Fibroblast of lung (primary cell): ENCODE measurements at places on chromosomes 4 and X.
A peak's percentile ranks its signal among the peaks of the same experiment; 100 is the strongest.

DNA sequence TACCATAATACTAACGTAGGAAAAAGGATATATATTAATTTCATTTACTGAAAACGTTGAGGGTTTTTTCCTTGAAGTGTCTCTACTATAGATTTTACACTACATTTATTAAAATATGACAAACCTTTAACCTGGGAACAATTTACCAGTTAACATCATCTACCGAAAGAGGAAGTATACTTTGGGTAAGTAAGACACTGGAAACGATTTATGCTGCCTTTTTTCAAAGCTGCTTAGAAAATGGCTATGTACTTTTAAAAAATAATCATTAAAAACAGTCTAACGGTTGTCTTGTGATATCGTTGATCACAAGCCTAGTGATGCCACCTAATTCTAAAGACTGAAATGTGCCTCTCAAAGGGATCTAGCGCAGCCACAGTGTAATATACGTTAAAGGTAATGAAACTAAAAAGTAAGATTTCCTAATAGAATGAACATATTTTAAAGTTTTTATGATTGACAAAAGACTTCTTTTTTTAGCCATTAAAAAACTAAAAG is 50.4 kb downstream of the STX18 start:
- no peaks in the 10 kb centered on the region for H3K27me3 ChIP-seq
- H3K27ac ChIP-seq: peak overlapping the region; percentile 27

DNA sequence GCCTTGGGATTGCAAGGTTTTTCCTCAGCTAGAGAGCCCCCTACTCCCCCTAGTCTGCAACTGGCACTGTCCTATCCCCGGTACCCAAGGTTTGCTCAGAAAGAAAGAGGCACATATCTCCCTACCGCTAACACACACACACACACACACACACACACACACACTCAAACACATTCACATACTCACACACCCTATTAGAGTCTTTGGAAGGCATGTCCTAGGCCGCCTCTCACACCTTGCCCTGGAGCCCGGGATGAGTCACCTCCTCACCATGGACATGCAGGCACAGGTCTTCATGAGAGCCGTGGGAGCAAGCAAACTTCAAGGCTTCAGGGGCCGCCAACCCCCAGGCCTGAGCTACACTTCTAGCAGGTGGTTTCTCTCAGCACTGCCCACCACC is 49.2 kb downstream of the PJA1 start:
- H3K27ac ChIP-seq: no peak overlapping the region
- no peaks in the 10 kb centered on the region for H3K4me1 ChIP-seq
- no peaks in the 10 kb centered on the region for H3K36me3 ChIP-seq
- DNase-seq: no peak

GRCh38 chr4:36244257-36245082 is at the start of gene ARAP2:
TSS of gene ARAP2 (minus strand) at chr4:36244514. CDS start at chr4:36229486, 15,028 bp downstream.
- no peak within 1 kb of the TSS for H3K27ac ChIP-seq
- H3K4me3 ChIP-seq: no peak within 1 kb of the TSS
- DNase-seq: peak; percentile 12
- H3K27me3 ChIP-seq: no peaks in the 10 kb centered on the region

DNA sequence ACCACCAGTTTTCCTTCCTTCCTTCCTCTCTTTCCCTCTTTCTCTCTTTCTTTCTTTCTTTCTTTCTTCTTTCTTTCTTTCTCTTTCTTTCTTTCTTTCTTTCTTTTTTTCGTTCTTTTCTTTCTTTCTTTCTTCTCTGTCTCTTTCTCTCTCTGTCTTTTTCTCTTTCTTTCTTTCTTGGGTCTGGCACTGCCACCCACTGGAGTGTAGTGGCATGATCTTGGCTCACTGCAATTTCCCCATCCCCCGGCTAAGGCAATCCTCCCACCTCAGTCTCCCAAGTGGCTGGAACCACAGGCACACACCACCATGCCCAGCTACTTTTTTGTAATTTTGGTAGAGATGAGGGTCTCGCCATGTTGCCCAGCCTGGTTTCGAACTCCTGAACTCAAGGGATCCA is 51.6 kb upstream of the NHS start:
- H3K27ac ChIP-seq: no peak overlapping the region
- H3K4me1 ChIP-seq: no peaks in the 10 kb centered on the region
- DNase-seq: no peak
- no peaks in the 10 kb centered on the region for H3K36me3 ChIP-seq
- H3K27me3 ChIP-seq: no peaks in the 10 kb centered on the region

DNA sequence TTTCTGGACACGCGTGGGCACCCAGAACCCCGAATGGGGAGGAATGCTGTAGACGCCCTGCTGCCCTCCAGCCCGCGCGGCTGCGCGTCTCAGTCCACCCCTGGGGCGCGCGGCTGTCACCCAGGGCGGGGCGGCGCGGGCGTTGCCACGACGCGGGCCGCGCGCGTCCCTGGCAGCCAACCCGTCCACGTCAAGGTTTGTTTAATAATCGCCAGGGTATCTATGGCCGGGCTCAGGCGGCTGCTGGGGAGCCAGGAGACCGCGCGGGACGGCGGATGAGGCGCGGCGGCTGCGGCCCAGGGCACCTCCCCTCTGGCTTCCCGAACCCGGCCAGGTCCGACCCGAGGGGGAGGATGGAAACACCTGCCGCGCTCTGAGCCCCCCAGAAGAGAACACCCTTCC is at the start of gene SPATA18:
Gene SPATA18, plus strand, starts transcription at position 92 of the 402 bp plus-strand sequence. CDS start 401 bp downstream, outside the sequence.
- H3K36me3 ChIP-seq: no peaks in the 10 kb centered on the region
- no peaks in the 10 kb centered on the region for H3K4me1 ChIP-seq
- H3K4me3 ChIP-seq: peak within 1 kb of the TSS; percentile 77
- H3K27ac ChIP-seq: peak within 1 kb of the TSS; percentile 70
- peak; percentile 41 for DNase-seq

DNA sequence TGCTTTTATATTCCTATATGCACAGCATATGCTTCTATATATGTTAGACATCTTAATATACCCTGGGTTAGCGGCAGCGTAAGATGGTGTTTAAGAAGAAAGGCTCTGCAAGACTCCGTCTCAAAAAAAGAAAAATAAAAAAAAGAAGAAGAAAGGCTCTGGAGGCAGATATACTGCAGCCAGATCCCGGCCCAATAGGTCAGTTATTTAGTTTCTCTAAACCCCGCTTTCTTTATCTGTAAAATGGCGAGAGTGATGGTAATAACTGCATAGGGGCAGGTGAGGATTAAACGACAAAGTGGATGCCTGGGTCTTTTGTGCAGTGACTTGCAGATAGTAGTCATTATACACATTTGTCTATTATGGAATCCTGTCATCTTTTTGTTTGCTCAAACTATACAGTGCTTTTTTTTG is 115.2 kb downstream of the NAA11 start:
- H3K27me3 ChIP-seq: no peaks in the 10 kb centered on the region
- H3K36me3 ChIP-seq: no peaks in the 10 kb centered on the region
- no peak overlapping the region for H3K4me3 ChIP-seq

DNA sequence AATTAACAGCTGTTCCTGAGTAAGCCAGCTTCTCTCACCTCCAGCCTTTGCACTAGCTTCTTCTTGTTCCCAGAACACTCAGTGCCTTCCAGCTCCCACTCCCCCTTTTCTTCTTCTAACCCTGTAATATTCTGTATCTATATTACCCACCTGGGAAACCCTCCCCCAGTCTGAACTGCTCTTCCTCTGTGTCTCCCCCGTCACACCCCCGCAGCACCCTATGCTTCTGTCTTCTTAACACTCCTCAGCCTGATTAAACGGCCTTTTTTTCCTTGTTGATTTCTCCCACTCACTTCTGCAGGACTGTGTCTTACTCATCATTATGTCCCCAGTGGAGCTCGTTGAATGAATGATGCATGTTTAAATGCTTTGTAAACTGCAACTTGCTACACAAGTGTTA is 9.0 kb upstream of the LONRF3 start:
- H3K4me1 ChIP-seq: no peaks in the 10 kb centered on the region
- no peaks in the 10 kb centered on the region for H3K36me3 ChIP-seq
- no peaks in the 10 kb centered on the region for H3K27me3 ChIP-seq
- H3K4me3 ChIP-seq: no peak overlapping the region

DNA sequence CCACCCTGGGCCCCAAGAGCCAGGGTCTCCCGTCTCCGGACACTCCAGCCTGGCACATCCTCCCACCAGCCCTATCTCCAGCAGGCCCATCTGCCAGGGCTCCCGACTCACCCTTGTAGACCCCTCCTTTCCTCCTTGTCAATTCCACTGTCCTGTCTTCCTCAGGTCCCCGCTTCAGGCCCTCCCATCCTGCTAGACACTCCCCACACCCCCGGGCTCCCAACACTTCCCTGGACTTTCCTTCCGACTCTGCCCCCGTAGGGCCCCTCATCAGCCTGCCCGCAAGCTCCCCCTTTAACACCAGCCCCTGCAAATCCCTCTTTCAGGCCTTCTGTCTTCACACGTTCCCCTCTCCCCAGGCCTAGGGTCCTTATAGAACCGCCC is 1.1 kb downstream of the PRAF2 start:
- no peak overlapping the region for H3K27ac ChIP-seq
- DNase-seq: no peak
- H3K4me3 ChIP-seq: peak overlapping the region; percentile 76
- H3K4me1 ChIP-seq: no peaks in the 10 kb centered on the region
- no peaks in the 10 kb centered on the region for H3K27me3 ChIP-seq

- H3K4me3 ChIP-seq: no peak overlapping the region
- no peaks in the 10 kb centered on the region for H3K27me3 ChIP-seq
- no peaks in the 10 kb centered on the region for H3K36me3 ChIP-seq
- H3K4me1 ChIP-seq: peaks cover 14% of the 10 kb centered on the region
- DNase-seq: no peak
- peak overlapping the region; percentile 34 for H3K27ac ChIP-seq
These were observed 190.6 kb downstream of the PPP3CA start for GRCh38 chr4:101156619-101157310.

DNA sequence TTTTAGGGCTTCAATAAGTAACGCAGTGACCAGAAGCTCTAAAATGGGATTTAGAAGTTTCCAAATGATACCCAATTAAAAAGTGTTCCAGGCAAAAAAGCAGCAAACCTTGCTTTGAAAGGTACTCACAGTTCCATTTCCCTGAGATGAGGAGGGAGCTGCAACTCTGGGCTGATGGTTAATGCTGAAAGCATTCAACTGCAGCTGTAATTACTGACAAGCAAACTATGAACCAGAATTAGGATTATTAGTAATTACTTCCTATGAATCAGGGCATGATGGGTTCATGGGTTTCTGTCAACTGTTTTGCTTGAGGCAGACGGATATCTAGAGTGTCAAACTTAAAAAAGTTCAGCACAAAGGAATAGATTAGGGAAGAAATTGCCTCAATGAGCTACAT is 357.4 kb downstream of the STIM2 start:
- H3K27me3 ChIP-seq: no peaks in the 10 kb centered on the region
- H3K4me3 ChIP-seq: no peak overlapping the region
- H3K36me3 ChIP-seq: no peaks in the 10 kb centered on the region
- H3K27ac ChIP-seq: peak overlapping the region; percentile 34
- H3K4me1 ChIP-seq: no peaks in the 10 kb centered on the region
- DNase-seq: no peak

DNA sequence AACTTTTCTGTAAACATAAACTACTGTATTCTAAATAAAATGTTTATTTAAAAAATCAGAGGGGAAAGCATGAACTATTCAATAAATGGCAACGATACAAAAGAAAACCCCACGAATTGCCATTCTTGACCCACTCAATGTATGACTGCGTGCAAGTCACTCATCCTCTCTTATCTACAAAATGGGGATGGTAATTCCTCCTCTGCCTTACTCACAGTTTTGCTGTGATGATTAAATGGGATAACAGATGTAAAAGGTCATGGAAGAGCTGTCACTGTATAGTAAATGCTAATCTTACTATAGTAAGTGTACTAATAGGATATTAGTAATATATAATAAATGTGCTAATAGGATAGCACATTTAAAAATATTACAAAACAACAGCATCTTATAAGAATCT is 173.4 kb downstream of the SCFD2 start:
- no peak overlapping the region for H3K27ac ChIP-seq
- H3K4me3 ChIP-seq: no peak overlapping the region
- peaks cover 6% of the 10 kb centered on the region for H3K4me1 ChIP-seq
- H3K27me3 ChIP-seq: no peaks in the 10 kb centered on the region

- no peaks in the 10 kb centered on the region for H3K27me3 ChIP-seq
- peak; percentile 37 for DNase-seq
- no peaks in the 10 kb centered on the region for H3K4me1 ChIP-seq
- no peak overlapping the region for H3K27ac ChIP-seq
These were observed 105.9 kb downstream of the SHROOM4 start for GRCh38 chrX:50707955-50708699.

GRCh38 chr4:105633241-105633640 is 75.2 kb downstream of the INTS12 start:
- H3K36me3 ChIP-seq: no peaks in the 10 kb centered on the region
- no peak for DNase-seq
- H3K4me3 ChIP-seq: no peak overlapping the region

GRCh38 chrX:87878926-87879325 is 361.3 kb downstream of the KLHL4 start:
- no peak overlapping the region for H3K27ac ChIP-seq
- H3K4me3 ChIP-seq: no peak overlapping the region
- no peaks in the 10 kb centered on the region for H3K4me1 ChIP-seq
- no peaks in the 10 kb centered on the region for H3K27me3 ChIP-seq
- no peak for DNase-seq
